Psoas muscle (tissue), 8 donors: ENCODE measurements at places on chromosomes 1 and 21.

DNA sequence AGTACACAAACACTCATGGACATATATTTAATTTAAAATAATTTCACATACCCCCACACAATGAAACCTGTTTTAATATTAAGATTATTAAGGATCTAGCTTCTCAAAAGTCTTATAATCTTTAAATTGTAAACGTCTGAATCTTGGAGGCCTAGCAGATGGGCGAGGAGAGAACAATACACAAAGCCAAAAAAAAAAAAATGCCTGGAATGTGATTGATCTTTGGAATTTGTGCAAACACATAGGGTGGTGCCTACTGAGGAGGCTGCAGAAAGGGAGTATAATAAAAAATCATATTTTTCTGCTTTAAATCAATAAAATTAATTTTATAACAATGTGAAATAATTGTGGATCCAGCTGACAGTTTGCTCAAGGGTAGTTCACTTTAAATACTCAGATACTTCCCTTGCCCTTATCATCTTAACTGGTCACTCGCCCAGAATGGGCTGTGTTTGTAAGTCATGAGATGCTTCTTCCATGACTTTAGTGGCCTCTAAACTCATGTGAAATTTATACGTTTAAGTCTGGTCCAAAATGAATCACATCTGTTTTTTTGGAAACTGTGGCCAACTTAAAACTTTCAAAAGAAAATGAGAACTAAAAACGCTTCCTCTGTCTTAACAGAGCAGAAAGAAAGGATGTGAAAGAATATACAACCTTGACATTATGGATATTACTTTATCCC, 802.8 kb upstream of the CXADR start:
- DNase-seq = no peak

- DNase-seq = no peak
These were observed 55.0 kb downstream of the PLXNA2 start for GRCh38 chr1:208189183-208189582.

DNA sequence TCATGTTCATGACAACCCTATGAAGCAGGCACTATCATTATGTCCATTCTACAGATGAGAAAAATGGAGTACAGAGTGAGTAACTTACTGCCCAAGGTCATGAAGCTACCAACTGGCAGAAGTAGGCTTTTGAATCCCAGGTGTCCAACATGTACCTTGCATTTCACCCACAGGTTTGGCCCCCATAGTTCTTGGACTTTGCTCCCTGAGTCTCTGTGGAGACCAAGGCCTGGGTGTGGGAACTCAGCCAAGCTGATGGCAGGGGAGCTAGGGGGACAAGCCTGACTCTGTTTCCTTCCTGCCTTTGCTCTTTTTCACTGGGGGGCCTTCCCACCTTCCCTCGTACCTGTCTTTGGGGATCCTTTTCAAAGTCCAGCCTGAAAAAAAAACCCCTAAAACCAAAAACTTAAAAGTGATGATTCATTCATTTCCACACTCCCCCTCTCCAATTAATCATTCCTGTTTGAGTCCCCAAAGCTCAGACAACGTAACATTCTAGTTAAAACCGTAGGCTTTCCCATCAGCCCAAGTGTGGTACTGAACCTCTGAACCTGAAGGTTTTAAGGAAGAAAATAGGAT, 8.5 kb upstream of the TTC22 start:
- DNase-seq = no peak

- DNase-seq = no peak
These were observed 18.1 kb upstream of the ETS2 start for GRCh38 chr21:38787461-38788274.
